Aorta (tissue), 5 donors: ENCODE measurements at places on chromosomes 1 and 21. TPM values are rescaled to one million over a fixed set of nuclear protein-coding genes. Genes with fewer than 3 reads are reported as not detected.
A peak's percentile ranks its signal among the peaks of the same experiment; 100 is the strongest.

GRCh38 chr21:33023574-33024200 lies 2.0 kb upstream of the OLIG2 start:
- no peaks in the 10 kb centered on the region for H3K27me3 ChIP-seq
- H3K36me3 ChIP-seq: no peaks in the 10 kb centered on the region
- no peak for DNase-seq
- H3K4me1 ChIP-seq: no peaks in the 10 kb centered on the region
- no peak overlapping the region for H3K27ac ChIP-seq

The DISP1 gene
- total RNA-seq: 8.4 TPM

The SYCP1 gene
- total RNA-seq: not detected

The SIK1 gene
- total RNA-seq: 18.1 TPM

DNA sequence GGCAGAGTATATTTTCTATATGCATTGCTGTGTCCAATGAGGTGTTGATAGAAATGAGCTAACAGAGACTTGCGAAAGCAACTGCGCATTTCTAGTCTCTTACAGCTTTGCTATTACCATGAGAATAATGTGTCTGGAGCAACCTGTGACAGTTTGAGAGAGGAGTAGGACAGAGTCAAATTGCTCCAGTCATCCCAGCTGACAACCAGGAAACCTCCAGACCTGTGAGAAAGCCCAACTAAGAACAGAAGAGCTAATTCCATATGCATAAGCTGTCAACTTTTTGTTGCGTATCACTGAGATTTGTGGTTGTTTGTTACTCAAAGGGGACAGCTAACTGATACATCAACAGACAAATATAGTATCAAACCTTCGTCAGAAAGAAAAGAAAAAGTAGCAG lies 354.1 kb upstream of the LRRC7 start:
- no peak overlapping the region for H3K27ac ChIP-seq
- DNase-seq: no peak
- no peaks in the 10 kb centered on the region for H3K36me3 ChIP-seq
- peaks cover 2% of the 10 kb centered on the region for H3K4me1 ChIP-seq

The CFAP57 gene
- total RNA-seq: 0.13 TPM

The ZNF695 gene
- not detected for total RNA-seq

GRCh38 chr1:155856975-155857930 lies at the start of gene GON4L:
Gene GON4L (minus strand): TSS chr1:155857214. CDS start chr1:155853780, 3,434 bp downstream.
- no peaks in the 10 kb centered on the region for H3K4me1 ChIP-seq
- peak within 1 kb of the TSS; percentile 41 for H3K4me3 ChIP-seq
- H3K27ac ChIP-seq: no peak within 1 kb of the TSS

The FCRL5 gene
- total RNA-seq: 0.63 TPM

DNA sequence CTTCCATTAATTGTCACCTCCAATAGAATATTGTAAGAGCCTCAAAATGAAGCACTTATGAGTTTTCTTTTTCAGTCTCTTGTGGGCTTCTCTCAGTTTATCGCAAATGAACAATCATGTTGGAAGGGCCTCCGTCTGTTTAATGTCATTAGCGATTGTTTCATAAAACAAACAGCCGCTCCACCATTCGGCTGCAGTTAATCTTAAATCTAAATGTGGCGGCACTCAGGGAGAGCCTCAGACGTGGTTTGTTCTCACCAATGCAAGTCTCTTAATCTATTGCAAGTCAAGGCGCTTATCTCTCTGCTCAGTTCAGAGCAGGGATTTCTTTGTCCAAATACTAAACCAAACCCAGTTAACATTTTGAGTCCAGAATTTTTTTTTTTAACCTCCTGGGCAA lies 34.9 kb upstream of the ESRRG start:
- H3K36me3 ChIP-seq: no peaks in the 10 kb centered on the region
- no peak overlapping the region for H3K27ac ChIP-seq
- H3K4me1 ChIP-seq: no peaks in the 10 kb centered on the region

The ATAD3C gene
- 0.42 TPM for total RNA-seq

GRCh38 chr1:159580340-159580739 lies 7.3 kb upstream of the APCS start:
- H3K27ac ChIP-seq: no peak overlapping the region
- H3K4me3 ChIP-seq: no peak overlapping the region
- H3K36me3 ChIP-seq: no peaks in the 10 kb centered on the region
- no peaks in the 10 kb centered on the region for H3K4me1 ChIP-seq

DNA sequence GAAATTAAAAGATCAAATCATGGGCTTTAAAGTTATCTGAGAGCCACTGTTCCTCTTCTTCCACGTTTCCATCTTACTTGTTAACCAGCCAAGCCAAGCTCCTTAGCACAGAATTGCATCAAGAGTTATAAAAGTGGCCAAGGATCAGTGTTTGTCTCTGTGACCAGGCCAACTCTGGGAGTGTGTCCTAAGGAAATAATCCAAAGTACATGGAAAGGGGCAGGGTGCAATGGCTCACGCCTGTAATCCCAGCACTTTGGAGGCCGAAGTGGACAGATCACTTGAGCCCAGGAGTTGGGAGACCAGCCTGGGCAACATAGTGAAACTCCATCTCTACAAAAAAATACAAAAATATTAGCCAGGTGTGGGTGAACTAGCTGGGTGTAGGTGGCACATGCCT lies 10.0 kb upstream of the MPZL1 start:
- H3K36me3 ChIP-seq: no peaks in the 10 kb centered on the region
- H3K27ac ChIP-seq: no peak overlapping the region
- H3K27me3 ChIP-seq: no peaks in the 10 kb centered on the region
- no peaks in the 10 kb centered on the region for H3K4me1 ChIP-seq
- no peak overlapping the region for H3K4me3 ChIP-seq

The EPS8L3 gene
- total RNA-seq: not detected

DNA sequence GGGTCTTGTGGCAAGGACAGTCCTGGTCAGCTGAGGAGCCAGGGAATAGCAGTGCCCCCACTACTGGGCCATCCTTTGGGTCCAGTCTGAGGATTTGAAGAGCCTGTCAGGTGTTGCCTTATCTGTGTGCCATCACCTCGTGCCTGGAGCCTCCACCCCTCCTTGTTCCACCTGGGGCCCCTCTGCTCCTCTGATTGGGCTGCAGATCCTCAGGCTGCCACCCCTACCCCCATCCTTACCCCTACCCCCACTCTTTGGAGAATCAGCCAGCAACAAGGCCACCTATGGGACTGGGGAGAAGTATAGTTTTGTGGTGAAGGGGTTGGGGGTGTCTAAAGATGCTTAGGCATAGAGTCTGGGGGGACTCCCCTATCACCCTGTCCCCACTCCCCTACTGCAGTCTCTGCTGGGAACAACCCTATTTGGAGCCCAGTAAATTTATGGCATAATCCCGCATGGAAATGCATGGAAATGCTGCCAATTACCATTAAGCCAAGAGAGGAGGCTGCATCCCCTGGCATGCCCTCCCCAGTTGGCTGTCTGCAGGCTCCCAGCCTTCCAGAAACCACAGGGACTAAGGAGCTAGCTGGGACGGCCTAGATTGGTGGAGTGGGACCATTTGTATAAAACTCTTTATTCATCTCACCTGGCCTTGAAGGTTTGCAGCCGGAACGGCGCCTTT lies 142.7 kb upstream of the CSF3R start:
- no peak overlapping the region for H3K4me3 ChIP-seq
- no peaks in the 10 kb centered on the region for H3K4me1 ChIP-seq
- no peaks in the 10 kb centered on the region for H3K27me3 ChIP-seq
- H3K27ac ChIP-seq: no peak overlapping the region
- no peaks in the 10 kb centered on the region for H3K36me3 ChIP-seq

DNA sequence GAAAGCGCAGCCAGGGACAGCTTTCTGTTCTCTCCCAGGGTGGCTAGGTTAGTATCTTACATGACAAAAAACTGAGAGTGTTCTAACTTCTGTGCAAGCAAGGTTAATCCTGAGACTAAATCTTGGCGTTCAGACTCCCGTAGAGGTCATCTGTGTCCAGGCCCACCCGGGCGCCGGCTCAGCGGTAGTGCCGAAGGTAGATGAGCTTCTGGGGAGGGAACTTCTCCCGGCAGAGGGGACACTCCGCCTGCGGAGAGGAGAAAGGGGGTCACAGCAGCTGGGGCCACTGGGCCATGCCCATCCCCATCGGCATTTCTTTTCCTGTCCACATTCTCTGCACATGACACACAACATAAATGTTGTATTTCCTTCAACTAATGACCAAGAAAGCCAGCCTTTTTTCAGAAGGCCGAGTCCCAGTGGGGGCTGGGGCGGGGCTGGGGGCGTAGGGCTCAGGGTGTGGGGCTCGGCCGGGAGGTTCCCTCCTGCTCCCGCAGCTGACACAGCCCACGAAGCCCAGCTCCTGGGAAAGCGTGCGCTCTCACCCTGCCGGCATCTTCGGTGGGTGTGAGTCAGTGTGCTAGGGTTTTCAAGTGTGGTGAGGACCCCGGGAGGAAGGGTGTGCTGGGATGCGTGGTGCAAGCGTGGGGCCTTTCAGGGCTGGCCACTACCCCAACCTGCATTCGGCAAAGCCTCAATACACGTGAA lies 6.6 kb downstream of the PEX10 start:
- H3K27ac ChIP-seq: no peak overlapping the region
- no peak for DNase-seq
- no peaks in the 10 kb centered on the region for H3K27me3 ChIP-seq
- H3K36me3 ChIP-seq: no peaks in the 10 kb centered on the region

The CHI3L2 gene
- total RNA-seq: 7.8 TPM

DNA sequence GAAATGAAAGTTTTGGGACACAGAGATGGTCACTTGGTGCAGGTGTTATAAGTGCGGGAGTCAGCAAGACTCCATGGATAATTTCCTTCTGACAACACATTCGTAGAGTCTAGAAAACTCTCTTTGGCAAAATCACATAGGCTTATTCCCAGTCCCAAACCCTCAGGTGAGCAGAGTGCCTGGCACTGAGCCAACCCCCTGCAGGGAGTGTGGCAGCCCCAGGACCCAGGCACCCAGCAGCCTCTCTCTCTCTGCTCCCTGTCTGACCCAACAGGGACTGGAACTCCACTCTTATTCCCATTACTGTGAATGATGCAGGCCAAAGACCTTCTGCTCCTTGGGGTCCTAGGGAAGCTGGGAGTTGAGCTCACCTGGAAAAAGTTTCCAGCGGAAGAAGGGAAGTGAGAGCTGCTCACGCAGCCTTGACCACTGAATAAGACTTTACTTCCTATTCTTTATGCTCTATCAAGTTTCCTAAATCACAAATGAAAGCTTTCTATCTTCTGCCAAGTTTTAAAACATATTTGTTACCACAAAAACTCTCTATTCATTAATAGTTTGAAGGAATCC lies 132.6 kb upstream of the ETV3 start:
- H3K4me3 ChIP-seq: no peak overlapping the region
- no peaks in the 10 kb centered on the region for H3K27me3 ChIP-seq
- H3K36me3 ChIP-seq: no peaks in the 10 kb centered on the region
- no peaks in the 10 kb centered on the region for H3K4me1 ChIP-seq

- H3K27me3 ChIP-seq: no peaks in the 10 kb centered on the region
- no peak overlapping the region for H3K4me3 ChIP-seq
- no peaks in the 10 kb centered on the region for H3K36me3 ChIP-seq
- H3K4me1 ChIP-seq: peaks cover 3% of the 10 kb centered on the region
- DNase-seq: no peak
Measured at GRCh38 chr1:212481438-212481767, 48.7 kb downstream of the NENF start.

The HSD3B2 gene
- not detected for total RNA-seq
